ENCODE measurements at places on chromosomes 2 and 18.

GRCh38 chr18:35572644-35573043 is 8.9 kb upstream of the GALNT1 start:
- DNase-seq = no peak

DNA sequence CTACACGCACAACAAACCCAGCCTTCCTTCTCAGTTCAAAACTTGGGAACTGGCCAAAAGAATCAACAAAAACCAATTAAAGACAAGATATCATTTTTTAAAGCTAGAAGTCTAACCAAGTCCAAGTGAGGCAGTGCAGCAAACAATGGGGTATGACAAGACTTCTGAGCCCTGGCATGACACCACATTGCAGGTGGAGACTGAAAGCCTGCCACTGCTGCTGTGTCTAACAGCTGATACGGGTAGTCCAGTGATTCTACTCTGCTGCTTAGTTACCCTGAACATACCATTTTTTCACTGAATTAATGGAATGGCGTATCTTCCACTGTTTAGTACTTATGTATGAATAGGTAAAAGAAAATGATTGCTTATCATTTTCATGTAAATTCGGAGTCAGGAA is 47.4 kb upstream of the KIDINS220 start:
- no peak for DNase-seq

DNA sequence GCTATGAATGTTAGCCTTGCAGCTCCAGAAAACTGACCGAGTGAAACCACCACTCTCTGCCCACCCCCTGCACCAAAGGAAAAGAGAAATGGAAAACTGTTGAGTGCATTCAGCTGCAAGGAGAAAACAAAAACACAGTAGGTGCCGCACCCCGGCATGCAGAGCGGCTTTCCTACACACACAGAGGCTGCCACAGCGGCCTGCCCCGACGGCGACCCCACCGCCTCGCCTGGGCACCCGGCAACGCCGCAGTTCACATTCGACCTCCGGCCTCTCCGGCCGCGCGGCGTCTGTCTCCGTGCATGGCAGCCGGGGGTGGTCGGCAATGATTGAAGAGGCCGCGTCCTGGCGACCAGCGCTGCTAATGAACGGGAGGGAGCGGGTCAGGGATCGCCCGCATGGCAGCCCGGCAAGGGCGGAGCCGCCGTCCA is 417.1 kb upstream of the SALL3 start:
- DNase-seq = no peak

GRCh38 chr2:43179942-43180341 is 46.5 kb downstream of the ZFP36L2 start:
- no peak for DNase-seq

- DNase-seq = no peak
These were observed 213.8 kb upstream of the FBXO11 start for GRCh38 chr2:48120112-48120511.

- DNase-seq = no peak
These were observed 51.6 kb downstream of the APOB start for GRCh38 chr2:20992201-20992711.

DNA sequence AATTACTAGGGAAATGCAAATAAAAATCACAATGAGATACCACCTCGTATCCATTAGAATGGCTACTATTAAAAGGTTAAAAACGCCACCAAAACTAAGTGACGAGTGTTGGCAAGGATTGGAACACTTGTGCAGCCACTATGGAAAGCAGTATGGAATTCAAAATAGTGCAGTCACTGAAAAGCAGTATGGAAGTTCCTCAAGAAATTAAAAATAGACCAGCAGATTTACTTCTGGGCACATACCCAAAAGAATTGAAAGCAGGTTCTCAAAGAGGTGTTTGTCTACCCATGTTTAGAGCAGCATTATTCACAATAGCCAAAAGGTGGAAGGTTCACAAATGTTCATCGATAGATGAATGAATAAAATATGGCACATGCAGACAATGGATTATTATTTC is 149.7 kb upstream of the STON1 start:
- DNase-seq = no peak

- no peak for DNase-seq
These were observed 232.8 kb downstream of the DYM start for GRCh38 chr18:49227441-49228165.

GRCh38 chr2:20631617-20632307 is 19.1 kb downstream of the HS1BP3 start:
- DNase-seq = no peak

GRCh38 chr2:175847128-175847527 is 154.9 kb downstream of the LNPK start:
- DNase-seq = no peak

GRCh38 chr2:25905126-25905525 is 26.8 kb upstream of the ASXL2 start:
- DNase-seq = no peak

GRCh38 chr2:62309465-62310091 is 113.7 kb downstream of the B3GNT2 start:
- no peak for DNase-seq

- DNase-seq = no peak
These were observed 12.1 kb upstream of the SRSF7 start for GRCh38 chr2:38763228-38763627.

DNA sequence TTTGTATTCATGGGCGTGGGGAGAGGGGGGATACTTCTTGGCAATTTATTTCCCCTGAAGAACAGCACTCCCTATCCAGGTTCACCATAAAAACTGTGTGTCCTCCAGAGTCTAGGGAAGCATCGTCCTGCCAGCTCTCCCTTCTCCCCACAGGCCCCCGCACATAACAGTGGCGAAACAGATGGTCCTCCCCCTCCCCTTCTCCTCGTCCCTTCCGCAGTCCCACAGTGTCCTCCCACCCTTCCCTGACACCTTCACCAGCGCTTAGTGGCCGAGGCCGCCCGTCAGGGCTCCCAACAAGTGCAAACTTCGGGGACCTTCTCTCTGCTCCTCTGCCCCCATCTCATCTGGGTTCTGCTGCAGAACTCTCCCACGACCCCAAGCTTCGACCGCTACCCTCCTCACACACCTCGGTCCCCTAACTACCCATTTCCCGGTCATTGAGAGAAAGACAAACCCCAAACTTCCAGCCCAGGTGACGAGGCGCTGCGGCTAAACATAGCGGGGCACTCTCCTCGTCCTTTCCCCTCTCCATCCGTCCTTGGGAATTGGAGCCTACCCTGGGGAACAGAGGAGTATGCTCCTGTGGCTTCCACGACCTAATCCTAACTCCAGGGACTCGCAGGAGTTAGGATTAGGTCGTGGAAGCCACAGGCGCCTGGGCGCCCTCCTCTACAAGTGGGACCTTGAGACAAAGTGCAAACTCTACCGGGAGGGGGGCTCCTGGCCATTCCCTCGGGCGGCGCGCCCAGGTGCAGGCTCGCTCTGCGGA is 971 bp downstream of the ZNF385B start:
- no peak for DNase-seq

- no peak for DNase-seq
These were observed 62.2 kb downstream of the ARMC9 start for GRCh38 chr2:231260442-231261208.

DNA sequence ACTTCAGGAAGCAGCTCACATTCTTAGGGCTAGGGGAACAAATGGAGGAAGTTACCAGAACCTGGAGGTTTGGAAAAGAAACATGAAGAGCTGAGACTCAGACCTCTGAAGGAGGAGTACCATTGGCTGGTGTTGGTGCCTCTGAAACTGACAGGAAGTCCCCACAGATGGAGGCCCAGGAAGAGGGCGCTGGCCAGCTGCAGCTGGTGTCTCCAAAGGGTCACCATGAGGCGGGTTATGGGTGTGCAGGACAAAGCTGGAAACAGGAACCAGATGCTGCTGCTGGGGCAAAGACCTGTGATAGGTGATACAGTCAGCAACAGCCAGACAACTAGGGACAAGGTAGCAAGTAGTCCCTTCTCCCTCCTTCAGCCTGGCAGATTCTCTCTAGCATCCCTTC is 136.5 kb upstream of the SERPINE2 start:
- no peak for DNase-seq

GRCh38 chr2:7950035-7950612 is 731.7 kb upstream of the ID2 start:
- no peak for DNase-seq

DNA sequence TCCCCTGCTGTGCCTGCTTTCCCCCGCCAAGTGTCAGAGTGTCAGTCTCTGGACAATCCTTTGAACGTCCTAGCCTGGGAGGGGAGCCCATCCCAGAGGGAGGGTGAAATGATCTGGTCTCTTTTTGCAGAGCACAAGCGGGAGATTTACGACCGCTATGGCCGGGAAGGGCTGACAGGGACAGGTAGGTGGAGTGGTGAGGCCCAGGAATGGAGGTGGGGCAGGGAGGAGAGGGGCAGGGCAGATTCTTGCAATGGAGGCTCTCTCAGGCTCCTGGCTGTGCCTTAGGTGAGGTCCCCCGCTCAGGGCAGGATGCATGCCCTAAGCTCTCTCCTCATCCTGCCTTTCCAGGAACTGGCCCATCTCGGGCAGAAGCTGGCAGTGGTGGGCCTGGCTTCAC is 2.4 kb downstream of the DNAJB2 start:
- no peak for DNase-seq

- DNase-seq = no peak
These were observed 88.7 kb downstream of the ADD2 start for GRCh38 chr2:70679259-70679658.

GRCh38 chr2:124975224-124975623 is 950.1 kb downstream of the CNTNAP5 start:
- no peak for DNase-seq

- DNase-seq = no peak
These were observed 514.0 kb upstream of the CDH2 start for GRCh38 chr18:28690836-28691495.

- DNase-seq = no peak
These were observed 30.5 kb upstream of the SLC39A10 start for GRCh38 chr2:195626507-195626906.

DNA sequence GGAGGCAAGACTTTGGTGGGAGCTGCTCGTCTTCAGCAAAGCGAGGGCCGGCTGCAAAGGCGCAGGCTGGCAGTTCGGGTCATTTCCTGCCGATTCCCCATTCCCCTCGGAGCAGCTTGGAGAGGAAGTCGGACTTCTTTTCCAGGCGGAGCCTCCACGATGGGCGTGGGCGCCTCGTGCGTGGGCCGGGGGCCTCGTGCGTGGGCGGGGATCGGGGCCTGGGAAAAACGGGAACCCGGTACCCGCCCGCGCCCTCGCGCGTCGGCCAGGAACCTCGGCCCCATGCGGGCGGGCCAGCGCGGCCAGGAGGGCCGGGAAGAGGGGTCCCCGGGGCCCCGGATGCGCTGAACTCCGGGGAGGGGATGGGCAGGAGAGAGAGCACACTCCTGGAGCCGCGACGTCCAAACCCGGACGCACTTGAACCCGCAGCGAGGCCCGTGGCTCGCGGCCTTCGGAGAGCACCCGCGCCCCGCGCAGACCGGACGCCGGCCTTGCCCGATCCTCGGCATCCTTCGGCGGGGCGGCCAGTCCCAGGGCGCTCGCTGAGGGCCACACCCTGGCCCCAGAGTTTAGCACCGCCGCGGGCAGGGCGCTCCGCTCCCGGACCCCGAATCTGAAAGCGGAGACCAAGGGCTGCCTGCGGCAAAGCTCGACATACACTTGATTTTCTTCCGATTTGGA is 368.4 kb downstream of the MTX2 start:
- no peak for DNase-seq

GRCh38 chr2:160022162-160022561 is 40.3 kb downstream of the PLA2R1 start:
- DNase-seq = no peak

DNA sequence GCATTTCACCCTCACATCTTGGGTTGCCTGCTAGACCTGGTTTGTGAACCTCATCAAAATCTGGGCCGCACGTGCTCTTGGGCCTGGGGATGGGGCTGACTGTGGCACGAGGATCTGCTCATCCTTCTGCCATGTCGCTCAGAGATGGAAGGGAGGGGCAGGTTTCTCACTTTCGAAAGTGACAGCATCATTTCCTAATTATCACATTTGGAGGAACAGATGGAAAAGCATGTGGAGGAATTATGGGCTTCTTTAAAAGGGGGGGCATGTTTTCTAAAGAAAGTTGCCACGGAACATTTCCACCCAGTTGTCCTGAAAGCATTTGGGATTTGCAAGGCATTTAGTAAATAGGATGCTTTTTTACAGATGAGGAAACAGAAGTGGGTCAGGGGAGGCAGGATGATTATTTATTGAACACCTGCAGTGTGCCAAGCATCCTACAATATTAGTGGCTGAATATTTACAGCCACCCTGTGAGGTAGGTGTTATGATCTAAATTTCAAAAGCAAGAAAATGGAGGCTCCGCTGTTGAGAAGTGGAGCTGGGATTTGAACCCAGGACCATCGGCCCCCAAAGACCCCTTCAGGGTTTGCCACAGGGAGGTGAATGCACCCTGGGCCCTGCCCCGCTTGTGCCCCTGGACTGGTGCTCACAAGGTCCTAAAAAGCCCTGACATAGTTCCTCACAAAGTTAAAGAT is 104.2 kb upstream of the MYCN start:
- DNase-seq = no peak

GRCh38 chr18:76821875-76822505 is 367 bp upstream of the ZNF236 start:
- DNase-seq = no peak

DNA sequence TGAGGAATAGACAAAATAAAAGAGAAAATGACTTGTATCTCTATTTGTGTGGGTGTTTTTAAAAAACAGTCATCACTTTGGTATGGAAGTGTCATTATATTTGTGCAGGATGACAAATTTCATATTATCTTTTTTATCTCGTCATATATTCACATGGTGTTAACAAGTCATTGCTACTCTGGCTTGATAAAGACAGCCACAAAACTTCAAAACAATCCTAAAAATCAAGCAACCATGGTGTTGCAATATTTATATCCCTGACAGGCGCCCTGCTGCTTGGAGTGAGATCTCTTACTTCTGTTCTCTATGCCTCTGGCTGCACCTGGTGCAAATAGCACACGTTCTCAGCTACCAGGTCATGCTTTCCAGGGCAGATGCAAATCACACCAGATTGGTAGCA is 278.0 kb upstream of the EPHA4 start:
- no peak for DNase-seq

DNA sequence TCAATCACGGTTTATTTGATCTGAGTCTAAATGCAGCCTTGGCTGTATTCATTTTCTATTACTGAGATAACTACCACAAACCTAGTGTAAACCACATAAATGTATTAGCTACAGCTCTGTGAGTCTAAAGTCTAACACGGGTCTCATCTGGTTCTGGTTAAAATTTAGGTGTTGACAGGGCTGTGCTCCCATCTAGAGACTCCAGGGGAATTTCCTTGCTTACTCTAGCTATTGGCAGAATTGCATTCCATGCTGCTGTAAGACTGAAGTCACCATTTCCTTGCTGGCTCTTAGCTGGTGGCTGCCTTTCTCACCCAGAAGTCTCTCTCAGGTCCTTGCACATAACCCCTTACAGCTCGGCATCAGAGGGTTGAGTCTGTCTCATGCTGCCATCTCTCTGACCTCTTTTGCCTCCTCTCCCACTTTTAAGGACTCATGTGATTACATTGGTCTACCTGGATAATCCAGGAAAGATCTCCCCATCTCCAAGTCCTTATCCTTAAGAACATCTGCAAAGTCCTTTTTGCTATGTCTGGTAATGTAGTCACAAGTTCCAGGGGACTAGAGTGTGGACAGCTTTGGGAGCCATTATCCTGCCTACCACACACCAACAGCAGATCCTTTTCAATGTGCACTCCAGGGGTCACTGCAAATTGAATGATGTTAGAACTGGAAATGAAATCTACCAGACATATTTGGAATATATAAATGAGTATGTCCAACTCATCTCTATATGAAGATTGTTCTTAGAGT is 207.0 kb upstream of the AGAP1 start:
- no peak for DNase-seq

- no peak for DNase-seq
These were observed 490.0 kb downstream of the TXNL1 start for GRCh38 chr18:56148373-56148772.

GRCh38 chr2:45895241-45895861 is 243.9 kb downstream of the PRKCE start:
- no peak for DNase-seq

GRCh38 chr2:135798762-135799161 is 38.2 kb downstream of the LCT start:
- no peak for DNase-seq

Data from brain pericyte (primary cell).